RPMI8226 (cell line): ENCODE measurements at places on chromosomes 2 and 18.

DNA sequence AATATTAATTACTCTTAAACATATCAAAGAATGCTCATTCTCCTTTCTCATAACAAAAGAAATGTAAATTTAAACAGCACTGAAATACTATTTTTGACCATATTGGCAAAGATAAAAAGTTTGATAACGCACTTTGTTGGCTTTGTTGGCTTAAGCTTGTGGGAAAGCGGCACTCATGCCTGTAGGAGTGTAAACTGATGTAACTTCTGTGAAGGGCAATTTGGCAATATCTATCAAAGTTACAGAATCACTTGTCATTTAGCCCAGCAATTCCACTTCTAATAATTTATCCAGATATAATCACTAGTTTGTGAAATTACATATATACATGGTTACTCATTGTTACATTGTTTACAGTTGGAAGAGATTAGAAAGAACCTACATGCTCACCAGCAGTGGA is 311.8 kb upstream of the STON1 start:
- no peak for DNase-seq

DNA sequence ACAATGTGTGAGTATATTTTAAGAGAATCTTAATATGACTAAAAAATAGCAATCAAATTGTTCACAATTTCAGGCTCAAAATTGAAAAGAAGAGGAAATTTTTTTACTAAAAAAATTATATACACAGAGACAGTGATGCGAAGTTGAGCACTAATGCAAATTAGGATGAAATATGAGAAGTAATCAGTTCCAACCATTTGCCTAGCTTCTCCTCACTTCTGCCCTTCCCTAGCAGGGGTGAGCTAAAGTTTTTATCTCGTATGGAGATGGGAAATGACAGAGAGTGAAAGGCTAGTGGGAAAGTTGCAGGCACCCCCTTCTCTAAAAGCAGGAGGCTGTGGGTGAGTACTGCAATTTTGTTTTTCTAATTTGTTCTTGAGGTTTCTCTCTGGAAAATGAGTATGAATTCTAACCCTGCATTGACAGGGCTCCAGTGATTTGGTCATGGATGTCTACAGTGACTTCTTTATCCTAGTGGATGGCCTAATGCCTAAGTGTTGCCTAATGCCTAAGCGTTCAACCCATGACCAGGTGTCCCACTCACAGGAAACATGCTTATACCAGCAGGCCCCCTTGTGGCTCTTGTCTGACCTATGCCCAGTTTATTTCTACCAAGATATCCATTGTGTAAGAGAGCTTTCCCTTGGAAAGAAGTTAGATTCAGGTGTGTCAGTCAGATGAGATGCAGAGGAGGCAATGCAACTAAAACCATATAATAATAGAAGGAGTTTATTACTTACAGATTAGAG is 78.0 kb upstream of the HNMT start:
- DNase-seq, result no peak

GRCh38 chr2:216678813-216679657 is 16.3 kb downstream of the IGFBP5 start:
- no peak for DNase-seq

- no peak for DNase-seq
Measured at GRCh38 chr2:120389036-120389391, 43.1 kb downstream of the INHBB start.

DNA sequence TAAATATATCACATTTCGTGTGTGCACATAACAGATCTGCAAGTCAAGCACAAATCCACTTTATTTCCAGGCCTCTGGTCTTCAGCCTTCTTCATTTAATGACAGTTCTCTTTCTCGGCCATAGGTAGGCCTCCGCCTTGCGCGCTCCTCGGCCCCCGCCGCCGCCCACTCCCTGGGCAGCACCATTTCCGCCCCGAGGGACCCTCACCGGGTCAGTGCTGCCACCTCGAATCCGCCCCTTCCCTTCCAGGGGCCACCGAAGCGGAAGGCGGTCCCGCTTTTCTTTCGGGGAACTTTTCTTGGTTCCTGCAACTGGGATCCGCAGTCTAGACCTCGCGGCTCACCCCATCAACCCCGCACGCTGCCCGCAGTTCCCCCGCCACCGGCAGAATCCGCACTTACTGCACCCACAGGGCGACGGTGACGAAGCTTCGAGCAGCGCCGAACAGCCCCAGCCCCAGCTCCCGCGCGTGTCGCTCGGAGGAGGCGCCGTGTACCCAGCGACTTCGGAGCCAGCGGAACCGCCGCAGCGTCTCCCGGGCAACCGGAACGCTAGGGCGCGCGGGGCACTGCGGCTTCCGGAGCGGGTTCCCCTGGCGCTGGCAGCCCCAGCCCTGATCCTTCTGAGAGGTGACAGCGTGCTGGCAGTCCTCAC is at the start of gene CDKL4:
Gene CDKL4 (minus strand): TSS at position 502 of the 655 bp plus-strand sequence.
- no peak for DNase-seq

GRCh38 chr2:108271691-108272253 is 16.9 kb upstream of the SULT1C2 start:
- DNase-seq, result peak; percentile 45

DNA sequence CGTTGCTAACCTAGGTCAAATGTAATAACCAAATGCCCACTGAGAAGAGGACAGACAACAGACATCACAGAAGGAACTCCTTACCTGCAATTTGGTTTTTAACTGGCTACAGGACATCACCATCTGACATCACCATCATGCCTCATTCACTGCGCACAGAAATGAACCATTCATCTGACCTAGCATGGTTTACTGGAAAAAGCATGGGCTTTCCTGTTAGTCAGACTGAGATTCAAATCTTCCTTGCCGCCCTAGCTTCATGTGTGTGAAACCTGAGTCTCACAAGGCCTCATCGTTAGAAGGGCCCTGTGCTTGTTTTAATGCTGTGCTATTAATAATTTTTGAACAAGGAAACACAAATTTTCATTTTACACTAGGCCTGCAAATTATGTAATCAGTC is 1.1 kb upstream of the HIBCH start:
- DNase-seq, result no peak

DNA sequence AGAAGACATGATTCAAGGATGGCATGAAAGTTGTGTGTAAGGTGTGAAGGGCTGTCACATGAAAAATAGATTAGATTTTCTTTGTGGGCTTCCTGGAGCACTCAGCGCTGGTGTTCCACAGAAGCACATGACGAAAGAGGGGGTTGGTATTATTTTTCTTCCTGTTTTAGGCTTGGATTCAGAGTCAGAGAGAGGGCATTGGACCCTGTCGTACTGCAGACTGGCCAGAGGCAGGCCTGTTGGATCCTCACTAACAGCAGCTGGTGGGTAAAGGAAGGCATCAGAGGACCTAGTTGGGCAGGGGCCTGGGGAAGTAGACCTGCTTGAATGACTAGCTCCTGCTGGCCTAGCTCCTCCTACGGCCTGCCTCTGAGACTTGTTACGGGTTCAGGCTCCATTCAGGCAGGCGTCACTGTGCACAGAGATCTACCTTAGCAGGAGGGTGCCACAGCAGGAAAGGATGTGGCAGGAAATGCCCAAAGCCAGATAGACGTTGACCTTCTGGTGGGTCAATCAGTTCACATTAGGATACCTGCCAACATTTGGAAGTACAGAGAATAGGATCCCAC is 13.1 kb downstream of the CTLA4 start:
- no peak for DNase-seq

GRCh38 chr2:191899410-191899809 is 52.5 kb upstream of the CAVIN2 start:
- no peak for DNase-seq

DNA sequence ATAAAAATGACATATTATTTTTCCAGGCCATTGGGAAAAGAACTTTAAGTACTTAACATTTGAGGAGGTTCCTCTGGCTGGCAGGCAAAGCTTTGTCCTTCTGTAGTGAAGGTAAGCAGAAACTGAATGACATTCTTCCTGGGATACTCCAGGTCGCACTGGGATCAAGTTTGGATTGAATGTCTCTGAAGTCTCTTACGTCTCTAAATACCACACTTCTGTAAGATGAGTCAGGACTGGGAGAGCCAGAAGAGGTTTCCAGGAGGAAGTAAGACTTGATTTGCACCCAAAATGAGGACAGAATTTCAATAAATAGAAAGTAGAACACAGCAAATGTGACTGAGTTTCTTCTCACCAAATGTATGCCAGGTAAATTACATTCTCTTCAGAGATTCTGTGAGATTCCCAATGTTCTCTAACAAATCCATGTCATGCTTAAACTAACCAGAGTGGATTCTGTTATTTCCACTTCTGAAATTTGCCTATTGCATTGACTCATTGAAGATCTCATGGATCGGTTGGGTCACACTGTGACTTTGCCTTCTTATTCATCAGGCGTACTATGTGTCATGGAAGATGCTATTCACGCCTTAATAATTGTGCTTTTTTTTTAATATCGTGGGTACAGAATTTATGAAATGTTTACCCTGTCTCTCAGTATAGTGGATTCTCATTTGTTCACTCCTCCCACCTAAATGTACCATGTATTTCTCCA is 25.5 kb upstream of the VIT start:
- no peak for DNase-seq

DNA sequence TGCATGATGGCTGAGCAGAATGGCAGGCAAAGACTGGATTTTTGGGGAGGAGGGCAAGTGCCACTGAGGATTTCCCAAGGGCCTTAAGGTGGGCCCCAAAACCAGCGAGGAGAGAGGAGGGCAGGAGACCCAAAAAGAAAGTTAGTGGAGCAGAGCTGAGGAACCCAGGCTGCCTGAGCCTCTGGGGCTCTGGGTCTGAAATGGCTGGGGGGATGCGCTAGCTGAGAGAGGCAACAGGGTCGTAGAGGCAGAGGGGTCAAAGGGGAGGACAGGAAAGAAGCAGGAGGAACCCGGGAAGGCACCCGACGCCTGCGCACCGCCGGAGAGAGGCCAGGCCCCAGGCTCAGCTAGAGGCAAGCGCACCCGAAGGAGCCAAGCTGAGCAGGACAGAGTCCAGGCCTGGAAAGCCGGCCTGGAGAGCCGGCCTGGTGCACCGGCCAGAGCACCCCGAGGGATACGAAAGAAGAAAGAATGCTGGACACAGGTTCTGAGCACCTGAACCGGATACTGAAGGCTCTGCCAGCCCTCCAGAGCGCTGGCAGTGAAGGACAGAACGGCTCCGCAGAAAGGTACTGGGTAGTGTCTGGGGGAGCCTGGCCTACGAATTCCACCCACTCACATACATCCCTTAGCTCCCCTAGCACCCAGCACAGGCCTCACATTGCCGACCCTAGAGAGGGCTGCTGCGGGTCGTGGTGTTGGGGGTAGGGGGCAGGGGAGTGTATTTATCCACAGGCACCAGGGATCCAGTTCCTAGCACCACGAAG is 39.5 kb upstream of the ATP6V1B1 start:
- DNase-seq, result no peak

DNA sequence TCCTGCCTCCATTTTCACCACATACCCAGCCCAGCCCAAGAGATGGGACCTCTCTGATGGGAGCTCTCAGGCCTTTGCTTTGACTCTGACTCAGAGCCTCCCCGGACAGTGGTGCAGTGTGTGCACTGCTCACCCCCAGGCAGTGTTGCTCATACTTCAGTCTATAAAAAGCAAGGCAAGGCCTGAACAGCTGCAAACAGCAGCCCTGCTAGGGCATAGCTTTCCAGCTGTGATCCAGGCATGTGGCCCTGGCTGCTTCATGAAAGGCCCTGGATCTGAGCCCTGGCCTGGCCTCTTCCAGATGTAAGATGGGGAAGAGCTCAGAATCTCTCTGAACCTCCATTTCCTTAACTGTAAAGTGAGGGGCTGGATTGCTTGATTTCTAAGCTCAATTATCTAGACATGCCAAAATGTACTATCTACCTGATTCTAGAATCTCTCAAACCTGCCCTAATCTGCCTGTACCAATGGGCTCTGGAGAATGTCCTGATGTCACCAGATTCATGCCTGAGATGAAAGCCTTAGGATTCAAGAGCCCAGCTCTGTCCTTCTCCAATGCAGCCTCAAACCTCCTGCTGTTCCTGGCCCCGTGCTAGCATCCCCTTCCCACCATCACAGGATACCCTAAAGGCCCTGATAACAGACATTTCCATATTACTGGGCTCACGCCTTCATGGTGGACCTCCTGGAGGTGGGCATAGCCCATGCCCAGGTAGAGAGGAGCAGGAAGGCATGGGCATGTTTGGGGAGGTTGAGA is 206.9 kb downstream of the ARL4C start:
- DNase-seq, result peak; percentile 19

- DNase-seq, result no peak
Measured at GRCh38 chr2:189851174-189851826, 67.0 kb downstream of the PMS1 start.

DNA sequence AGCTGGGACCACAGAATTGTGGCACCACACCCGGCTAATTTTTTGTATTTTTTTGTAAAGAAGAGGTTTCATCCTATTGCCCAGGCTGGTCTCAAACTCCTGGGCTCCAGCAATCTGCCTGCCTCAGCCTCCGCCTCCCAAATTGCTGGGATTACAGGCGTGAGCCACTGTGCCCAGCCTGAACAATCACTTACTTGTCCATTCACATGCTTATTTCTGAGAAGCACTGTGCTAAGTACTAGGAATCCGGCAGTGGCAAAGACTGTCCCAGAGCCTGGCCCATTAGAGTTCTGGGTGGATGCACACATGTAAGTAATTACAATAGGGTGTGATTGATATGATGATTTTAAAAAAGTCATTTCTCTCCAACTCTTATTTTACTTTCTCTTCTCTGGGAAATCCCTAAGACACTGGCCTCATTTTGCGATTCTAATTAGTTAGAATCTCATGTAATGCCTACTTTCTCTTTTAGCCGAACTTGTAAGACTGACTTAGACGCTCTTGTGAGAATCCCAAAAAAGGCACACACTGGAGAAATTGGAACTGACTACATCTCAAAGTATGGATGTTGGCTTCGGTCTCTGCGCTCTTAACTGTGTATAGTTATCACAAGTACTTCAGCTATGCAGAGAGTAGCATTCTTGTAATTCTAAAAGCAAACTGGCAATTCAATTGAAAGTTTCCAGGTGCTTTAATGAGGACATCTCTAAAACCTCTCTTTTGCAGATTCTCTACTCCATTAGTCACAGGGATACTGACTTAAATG is 567.7 kb downstream of the DCC start:
- no peak for DNase-seq

- peak; percentile 69 for DNase-seq
Measured at GRCh38 chr2:12716032-12716281, 779 bp upstream of the TRIB2 start.

DNA sequence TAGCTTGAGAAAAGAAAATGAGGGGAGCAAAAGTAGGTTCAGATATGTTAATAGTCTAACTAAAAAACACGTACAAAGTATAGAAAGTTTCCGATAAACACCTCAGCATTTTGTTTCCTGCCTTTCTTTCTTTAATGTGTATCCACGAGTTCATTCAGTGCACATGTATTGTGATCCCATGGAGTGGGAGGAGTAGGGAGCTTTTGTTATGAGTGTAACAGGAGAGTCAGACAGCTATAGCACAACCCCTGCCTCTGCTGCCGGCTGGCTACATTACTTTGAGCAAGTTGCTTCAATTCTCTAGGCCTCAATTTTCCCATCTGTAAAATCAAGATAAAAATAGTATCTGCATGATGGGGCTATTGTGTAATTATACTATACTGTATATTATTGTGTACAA is 249.2 kb upstream of the FIGN start:
- DNase-seq, result no peak

GRCh38 chr2:43222475-43223309 is 3.7 kb downstream of the ZFP36L2 start:
- DNase-seq, result peak; percentile 54

- DNase-seq, result peak; percentile 54
Measured at GRCh38 chr18:63994783-63995399, 25.0 kb downstream of the SERPINB8 start.
